ENCODE measurements at places on chromosomes 3 and 15. TPM values are rescaled to one million over a fixed set of nuclear protein-coding genes. Genes with fewer than 3 reads are reported as not detected.

DNA sequence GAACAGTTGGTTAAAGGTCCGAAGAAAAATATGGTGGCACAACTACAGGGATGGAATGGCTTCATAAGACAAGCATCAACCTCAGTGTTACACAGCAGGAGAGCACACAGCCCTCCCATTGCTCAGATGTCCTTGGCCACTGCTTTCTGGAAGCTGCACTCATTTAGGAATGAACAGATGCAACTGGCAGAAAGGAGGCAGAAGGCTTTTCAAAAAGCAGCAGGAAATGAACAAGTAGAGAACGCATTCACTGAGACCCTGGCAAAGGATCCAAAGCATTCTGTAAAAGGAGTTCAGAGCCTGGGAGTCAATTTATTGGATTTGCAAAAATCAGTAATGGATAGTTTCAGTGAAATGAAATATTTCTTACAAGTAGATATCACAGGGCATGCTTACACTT, 101.1 kb downstream of the PDZRN3 start:
- no peak for DNase-seq

- DNase-seq: no peak
Measured at GRCh38 chr15:35838424-35839111, 292.6 kb upstream of the DPH6 start.

- DNase-seq: no peak
Measured at GRCh38 chr3:38114052-38114874, 22.7 kb downstream of the ACAA1 start.

GRCh38 chr3:106261915-106262683, 393.3 kb upstream of the CBLB start:
- DNase-seq: no peak

GRCh38 chr3:116643001-116643400, 66.6 kb upstream of the TUSC7 start:
- no peak for DNase-seq

- DNase-seq: no peak
Measured at GRCh38 chr3:100525753-100526612, 33.6 kb downstream of the TMEM45A start.

TMEM266 gene
- total RNA-seq: not detected

DNA sequence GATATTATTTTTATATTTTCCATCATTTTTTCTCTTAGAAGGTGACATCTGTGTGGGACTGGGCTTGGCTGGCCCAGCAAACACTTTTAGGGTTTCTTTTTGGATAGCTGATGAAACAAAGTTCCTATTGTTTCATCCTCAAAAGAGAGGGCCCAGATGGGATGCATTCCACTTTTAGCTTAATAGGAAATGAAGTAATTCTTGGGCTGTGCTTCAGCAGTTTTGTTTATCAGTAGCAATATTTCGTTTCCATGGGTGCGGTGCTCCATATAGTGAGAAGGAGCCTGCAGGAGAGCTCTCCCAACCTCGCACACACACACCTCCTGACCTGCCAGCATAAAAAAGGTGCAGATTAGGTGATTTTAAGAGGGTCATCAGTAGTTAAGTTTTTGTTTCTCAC, 147.5 kb downstream of the AKAP13 start:
- no peak for DNase-seq

- DNase-seq: no peak
Measured at GRCh38 chr3:869269-869668, 223.6 kb upstream of the CNTN6 start.

CIB2 gene
- total RNA-seq: 5.2 TPM

GRCh38 chr3:110101361-110101760, 764.0 kb upstream of the DPPA4 start:
- DNase-seq: no peak

- DNase-seq: peak; percentile 81
Measured at GRCh38 chr15:71752604-71753289, 57.6 kb upstream of the NR2E3 start.

GRCh38 chr3:39378957-39379777, 4.0 kb upstream of the SLC25A38 start:
- DNase-seq: no peak

DNA sequence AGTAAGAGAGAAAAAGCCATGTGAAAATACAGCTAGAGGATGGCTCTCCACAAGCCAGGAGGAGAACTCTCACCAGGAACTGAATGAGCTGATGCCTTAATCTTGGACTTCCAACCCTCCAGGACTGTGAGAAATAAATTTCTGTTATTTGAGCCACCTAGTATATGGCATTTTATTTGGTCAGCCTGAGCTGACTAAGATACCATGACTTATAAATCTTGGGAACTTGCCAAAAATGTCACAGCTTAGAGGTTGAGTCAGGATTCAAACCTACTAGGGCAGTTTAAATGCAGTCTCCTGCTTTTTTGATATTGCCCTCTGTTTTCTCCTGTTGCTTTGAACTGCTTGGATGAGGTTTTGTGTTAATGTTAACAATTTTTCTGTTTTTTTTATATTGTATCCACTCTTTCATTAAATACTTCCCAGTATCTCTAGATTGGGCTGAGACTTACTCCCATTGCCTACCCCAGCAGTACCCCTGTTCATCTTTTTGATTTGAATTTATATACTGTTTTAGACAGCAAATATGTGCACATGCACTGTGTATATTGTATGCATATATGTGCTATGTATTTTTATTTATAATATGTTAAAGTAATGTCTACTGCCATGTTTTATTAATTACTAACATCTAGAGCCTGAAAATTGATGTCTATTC, 1223.2 kb downstream of the OTOL1 start:
- DNase-seq: peak; percentile 56

DNA sequence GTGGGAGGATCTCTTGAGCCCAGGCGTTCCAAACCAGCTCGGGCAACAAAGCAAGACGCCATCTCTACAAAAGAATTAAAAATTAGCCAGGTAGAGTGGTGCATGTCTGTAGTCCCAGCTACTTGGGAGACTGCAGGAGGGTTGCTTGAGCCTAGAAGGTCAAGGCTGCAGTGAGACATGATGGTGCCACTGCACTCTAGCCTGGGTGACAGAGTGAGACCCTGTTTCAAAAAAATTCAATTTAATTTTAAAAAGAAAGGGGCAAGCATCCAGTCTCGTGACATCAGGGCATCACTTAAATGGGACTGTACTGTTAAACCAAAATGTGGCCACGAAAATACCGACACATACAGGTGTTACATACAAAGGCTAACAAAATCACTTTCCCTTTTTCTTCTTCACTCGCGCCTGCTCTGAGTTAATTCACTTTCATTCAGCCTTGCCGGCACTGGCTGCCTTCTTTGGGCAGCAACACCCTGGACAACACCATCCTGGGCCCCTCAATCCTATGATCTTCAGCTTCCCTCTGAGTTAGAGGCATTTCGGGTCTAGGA, 121.7 kb downstream of the LIPC start:
- no peak for DNase-seq

DNA sequence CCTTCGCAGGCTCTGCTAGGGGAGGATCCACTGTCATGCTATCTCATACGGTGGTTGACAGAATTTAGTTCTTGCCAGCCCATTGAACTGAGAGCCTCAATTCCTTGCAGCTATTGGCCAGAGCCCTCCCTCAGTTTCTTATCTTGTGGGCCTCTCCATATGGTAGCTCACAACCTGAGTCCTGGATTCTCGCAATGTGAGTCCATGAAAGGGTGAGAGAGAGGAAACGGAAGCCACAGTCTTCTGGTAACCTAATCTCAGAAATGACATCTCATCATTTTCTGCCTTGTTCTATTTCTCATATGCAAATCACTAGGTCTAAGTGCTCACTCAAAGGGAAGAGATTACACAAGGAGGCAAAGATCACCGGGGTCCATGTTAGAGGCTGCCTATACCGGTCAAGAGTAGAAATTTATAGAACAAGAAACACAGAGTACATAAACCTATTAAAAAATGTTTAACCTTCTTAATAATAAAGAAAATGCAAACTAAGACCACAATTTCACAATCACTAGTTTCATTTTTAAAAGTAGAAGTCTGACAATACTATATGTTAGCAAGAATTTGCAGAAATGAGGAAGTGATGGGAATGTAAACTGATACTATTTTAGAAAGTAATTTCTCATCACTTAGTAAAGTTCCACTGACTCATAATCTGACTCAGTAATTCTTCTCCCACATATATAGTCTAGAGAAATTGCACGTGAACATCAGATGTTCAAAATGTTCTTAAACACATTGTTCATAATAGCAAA, 378.4 kb upstream of the AGTR1 start:
- no peak for DNase-seq

GRCh38 chr3:46858456-46858855, 4.8 kb downstream of the MYL3 start:
- no peak for DNase-seq

DNA sequence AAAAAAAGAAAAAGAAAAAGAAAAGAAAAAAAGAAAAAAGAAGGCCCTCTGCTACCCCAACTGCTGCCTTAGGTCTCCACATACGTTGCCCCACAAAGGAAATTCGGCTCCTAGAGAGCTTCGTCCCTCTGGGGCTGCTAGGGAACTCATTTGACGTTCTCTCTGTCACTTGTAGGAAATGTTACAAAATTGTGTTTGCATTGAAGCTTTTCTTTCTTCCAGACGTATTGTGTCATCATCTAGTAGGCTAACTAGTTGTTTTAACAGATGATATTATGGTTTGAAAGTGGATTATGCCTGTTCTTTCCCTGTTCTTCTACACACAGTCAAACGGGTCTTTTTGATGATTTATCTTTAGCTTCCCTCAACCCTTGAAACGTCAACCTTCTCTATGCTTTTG, 125.3 kb downstream of the BDH1 start:
- DNase-seq: no peak

DNA sequence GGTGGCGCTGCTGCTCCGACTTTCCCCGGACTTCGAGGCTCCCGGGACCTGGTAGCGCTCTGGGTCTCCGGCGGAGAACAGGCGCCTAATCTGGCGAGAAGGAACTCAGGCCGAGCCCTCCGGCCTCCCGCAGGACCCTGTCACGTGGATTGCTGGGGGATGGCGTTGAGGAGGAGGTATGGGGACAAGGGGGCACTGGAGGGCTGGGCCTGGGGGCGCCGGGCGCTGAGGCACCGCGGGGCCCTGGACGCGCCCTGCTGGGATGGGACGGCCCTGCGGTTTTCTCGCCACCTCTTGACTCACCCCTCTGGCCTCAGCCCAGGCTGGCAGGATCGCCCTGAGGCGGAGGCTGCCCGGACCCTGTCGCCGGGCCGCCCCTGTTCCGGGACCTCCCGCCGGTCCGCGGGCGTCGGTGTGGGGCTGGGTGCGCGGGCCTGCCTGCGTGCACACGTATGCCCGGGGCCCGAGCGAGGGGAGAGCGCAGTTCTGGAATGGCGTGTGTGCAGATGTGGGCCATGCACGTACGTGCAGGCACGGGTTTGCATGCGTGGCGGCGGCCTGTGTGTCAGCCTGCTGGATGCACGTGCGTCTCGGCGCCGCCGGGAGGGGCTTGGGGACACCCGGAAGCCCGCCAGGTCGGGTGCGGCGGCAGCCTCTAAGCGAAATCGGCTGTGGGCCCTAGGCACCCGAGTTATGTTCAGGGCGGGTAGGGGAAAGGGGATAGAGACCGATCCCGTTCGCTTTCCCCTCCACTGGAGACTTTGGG, 752 bp downstream of the C15orf39 start:
- peak; percentile 41 for DNase-seq

IL17RD gene
- total RNA-seq: 0.29 TPM
